ENCODE measurements at places on chromosomes 4 and X.
A peak's percentile ranks its signal among the peaks of the same experiment; 100 is the strongest.

DNA sequence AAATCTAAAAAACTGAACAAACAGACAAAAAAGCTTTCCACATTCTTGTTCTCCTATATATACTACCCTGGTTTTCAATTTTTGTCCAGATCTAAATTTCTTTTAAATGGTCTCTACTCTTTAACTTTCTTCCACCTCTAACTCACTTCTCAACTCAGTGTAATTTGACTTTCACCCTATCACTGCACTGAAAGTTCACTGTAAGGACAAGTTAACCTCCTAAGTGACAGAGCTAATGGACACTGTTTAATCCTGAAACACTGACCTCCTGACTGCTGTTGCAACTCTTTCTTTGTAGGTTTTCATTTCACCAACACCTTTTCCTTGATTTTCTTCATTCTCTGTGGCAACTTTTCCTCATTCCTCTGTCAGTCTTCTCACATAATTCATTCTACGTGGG is 50.0 kb downstream of the ATOH1 start:
- DNase-seq = no peak

GRCh38 chr4:71066737-71067716 is 73.6 kb downstream of the DCK start:
- DNase-seq = no peak

- DNase-seq = no peak
These were observed 20.8 kb downstream of the CNOT6L start for GRCh38 chr4:77798385-77798784.

DNA sequence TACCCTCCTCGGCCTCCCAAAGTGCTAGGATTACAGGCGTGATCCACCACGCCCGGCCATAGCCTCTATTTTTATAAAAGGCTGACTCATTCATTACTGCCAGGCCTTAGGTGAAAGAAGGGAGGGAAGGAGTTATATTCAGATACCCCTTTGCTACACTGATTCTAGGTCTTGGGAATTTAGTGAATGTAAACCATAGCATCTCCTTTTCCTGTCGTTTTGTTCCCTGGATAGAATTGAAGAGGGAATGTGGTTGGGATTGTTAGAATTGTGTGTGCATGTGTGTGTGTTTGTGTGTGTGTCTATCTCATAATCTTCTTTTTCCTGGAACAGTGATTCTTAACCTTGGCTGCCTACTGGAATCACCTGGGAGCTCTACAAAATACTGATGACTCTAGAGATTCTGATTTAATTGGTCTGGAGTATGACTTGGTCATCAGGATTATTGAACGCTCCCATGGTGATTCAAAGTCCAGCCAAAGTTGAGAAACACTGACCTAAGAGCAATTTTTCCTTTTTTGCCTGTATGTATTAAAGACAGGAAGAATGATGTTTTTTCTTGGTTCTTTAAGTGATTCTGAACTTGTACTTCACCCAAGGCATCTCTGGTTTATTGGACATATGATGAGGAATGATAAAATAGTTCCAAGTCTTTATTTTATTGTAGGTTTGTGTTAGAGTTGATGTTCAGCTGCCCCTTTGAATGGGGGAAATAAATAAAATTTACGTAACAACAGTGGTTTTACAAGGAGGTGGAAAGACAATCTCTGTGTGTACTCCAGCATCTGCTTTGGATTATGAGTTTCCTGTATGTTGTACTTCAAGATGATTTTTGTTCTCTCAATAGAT is 37.0 kb downstream of the NAP1L5 start:
- DNase-seq = no peak

DNA sequence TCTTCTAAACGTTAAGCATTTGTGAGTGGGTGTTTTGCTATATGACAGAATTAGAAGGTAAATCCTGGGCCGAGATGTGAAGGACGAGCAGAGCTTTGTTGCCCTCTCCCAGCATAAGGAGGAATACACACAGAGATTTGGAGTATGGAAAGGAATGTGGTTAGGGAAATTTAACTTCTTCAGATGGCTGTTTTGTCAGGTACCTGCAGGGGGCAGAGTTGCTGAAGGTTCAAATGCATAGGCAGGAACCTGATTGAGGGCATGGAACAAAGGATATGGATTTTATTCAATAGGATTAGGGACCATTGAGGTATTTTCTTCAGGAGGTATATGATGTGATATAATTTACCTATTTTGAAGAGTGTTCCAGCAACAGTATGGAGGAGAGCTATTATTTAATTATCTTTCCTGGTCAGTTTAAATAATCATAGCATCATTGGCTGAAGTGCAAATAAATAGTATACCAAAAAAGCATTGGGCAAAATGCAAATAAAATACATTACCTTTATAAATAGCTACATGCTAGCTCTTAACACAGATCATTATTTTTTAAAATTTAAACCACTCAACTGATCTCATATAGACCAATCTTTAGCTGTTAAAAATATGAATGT is 143.6 kb downstream of the SLIT2 start:
- peak; percentile 23 for DNase-seq

DNA sequence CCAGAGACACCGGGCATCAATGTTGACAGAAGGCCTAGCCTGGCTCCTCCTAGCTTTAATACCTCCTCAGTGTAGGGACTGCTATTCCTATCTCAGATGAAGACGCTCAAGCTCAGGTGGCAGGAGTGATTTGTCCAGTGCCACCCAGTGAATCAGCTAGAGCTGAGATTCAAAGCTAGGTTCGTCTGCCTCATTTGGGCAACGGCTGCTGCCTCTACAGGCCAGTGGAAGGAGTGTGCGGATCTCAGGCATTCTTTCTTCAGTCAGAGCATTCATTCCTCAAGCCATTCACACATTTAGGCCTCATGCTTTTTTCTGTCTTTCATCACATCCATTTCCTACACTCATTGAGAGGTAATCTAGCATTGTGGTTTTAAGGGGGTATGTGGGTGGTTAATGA is 7.3 kb downstream of the TSR2 start:
- no peak for DNase-seq

DNA sequence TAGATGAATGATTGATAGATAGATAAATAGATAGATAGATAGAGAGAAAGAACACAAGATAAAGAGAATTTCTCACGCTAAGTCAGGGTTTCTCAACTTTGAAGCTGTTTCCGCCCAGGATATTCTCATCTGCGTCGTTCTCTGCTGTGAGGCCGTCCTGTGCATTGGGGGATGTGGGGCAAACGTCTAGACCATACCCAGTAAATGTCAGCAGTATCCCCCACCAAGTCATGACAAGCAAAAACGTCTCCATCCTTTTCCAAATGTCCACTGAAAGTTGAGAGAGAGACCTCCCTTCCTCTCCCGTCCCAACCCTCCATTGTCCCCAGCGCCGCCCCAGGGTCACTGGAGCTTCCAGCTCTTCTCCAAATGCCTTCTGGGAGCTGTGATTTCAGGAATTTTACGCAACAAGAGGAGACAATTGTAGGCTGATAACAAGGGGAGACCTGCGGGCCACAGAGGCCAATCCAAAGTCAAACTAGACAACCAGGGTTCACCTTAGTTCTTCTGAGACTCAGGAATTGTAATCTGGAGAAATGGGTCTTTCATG is 8.9 kb upstream of the CRLF2 start:
- DNase-seq = no peak

DNA sequence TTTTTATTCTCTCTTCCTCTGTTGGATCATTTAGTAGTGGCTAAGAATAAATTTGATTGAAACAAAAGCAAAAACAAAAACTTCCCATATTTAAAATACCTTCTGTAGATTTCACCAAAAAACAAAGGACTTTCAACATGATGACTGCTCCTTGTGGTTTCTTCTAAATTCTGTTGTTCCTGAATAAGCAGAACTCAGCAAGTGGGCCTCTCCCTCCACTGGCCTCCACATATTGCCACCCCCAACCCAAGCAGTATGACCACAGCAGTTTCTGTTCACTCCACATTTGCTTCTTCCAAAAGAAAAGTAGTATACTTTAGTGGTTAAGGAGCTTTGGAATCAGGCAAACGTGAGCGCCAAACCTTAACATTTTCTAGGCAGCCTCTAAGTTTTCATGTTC is 114.7 kb downstream of the COX18 start:
- no peak for DNase-seq

DNA sequence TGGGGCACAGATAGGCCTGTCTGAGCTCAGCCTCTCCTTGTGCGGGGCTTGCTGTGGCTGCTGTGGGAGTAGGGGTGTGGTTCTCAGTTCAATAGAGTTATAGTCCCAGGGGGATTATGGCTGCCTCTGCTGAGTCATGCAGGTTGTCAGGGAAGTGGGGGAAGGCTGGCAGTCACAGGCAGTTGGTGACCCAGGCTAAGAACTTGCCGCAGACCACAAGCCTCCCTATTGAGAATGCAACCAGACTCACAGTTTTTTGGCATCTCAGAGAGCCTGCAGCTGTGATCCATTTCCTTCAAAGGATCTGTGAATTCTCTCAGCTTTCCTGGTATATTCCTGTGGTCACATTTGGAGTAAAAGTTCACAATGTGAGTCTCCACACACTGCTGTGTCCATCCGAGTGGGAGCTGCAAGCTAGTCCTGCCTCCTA is 364.9 kb downstream of the ZNF674 start:
- no peak for DNase-seq

GRCh38 chr4:20916106-20916505 is 215.8 kb downstream of the PACRGL start:
- peak; percentile 5 for DNase-seq

DNA sequence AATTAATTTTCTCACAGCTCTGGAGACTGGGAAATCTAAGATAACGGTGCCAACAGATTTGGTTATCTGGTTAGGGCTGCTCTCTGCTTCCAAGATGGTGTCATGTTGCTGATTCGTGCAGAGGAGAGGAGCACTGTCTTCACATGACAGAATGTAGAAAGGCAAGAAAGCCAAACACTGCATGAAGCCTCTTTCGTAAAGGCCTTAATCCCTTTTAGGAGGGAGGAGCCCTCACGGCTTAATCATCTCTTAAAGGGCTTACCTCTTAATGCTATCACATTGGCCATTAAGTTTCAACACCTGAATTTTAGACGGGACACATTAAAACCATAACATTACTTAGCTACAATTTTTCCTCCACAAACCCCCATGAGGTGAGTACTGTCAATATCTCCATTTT is 174.1 kb downstream of the COX18 start:
- no peak for DNase-seq

- DNase-seq = no peak
These were observed 346.4 kb upstream of the FAM241A start for GRCh38 chr4:111798840-111799239.

GRCh38 chrX:133846311-133846710 is 139.1 kb downstream of the GPC3 start:
- no peak for DNase-seq

- DNase-seq = no peak
These were observed 170.9 kb downstream of the FRMPD4 start for GRCh38 chrX:12309040-12309743.

DNA sequence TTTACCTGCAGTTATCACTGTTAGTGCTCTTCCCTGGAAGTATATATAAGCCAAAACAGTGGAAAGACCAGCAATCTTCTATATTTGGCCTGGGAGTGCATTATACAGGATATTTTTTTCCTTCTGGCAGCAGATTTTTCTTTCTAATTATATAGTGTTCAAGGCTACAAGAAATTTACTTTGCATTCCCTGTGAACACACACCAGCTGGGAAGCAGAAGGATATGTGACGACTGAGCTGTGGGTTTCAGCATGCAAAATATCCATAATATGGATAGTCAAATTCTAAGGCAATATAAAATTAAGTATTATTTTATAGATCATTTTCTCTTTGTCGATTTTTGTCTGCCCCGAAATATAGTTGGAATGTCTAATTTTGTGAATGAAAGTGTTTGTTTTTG is 31.2 kb downstream of the GUCY1B1 start:
- DNase-seq = no peak

DNA sequence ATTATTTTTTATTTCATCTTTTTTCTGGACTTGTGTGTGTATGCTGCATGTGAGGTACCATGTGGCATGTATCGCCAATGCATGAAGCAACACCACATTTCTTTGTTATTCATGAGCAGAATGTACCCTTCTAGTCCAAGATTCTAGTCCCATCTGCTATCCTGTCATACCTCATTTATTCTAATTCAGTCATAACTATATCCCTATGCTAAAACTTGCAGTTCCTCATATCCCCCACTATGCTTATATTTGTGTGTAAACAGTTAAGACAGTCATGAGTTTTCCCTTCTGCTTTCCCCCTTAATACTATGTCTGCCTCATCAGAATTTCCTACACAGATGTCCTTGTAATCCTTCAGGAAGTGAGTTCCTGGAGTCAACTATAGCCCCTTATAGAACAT is 19.7 kb downstream of the OCRL start:
- no peak for DNase-seq

- DNase-seq = no peak
These were observed 2.3 kb upstream of the RNF212 start for GRCh38 chr4:1115528-1116293.

GRCh38 chr4:75495476-75495875 is 18.7 kb downstream of the RCHY1 start:
- no peak for DNase-seq

GRCh38 chr4:29717287-29718057 is 1002.7 kb upstream of the PCDH7 start:
- DNase-seq = no peak

DNA sequence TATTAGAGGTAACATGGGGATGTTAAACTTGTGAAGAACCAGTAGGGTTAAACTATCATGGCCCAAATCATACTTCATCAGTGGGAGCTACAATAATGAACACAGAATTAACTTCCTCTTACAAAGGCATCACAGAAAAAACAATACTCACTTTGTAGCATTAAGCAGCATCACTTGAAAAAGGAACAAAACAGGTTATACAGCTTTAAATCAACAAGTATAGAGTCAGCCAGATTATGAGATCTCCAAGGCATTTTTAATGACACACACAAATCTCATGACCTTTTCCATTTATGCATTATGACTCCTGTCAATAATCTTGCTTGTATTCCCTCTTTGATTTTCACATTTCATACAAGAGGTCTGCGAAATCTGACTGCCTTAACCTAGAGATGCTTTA is 18.3 kb downstream of the FBXL5 start:
- DNase-seq = no peak
